ENCODE measurements at places on chromosomes 1 and 21.

GRCh38 chr1:22225858-22226589, 83.1 kb upstream of the WNT4 start:
- DNase-seq = no peak

- DNase-seq = no peak
Measured at GRCh38 chr1:183106166-183106565, 79.9 kb upstream of the LAMC2 start.

DNA sequence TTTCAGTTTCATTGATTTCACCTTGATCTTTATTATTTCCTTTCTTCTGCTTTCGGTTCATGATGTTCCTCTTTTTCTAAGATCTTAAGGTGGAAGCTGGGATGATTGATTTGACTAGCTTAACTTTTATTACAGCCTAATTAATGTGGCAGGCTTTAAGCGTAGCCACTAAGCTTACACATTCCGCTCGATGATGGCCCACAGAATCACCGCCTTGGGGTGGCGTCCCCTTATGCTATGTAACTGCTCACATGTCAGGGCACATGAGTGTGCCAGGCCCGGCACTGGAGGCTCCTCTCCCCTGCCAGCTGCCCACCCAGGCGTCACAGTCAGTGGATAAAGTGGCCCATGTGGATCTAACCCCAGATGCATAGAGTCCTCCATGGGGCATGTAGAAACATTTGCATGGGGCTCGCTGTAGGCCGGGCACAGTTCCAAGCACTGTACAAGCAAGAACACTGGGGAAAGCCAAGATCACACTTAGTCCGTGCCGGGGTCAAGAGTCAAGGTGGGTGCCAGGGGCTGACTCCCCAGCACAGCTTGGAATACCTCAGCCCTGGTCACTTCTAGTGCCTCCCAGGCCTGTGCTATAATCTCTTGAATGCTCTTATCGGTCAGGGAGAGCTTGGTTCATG, 41.7 kb downstream of the PKNOX1 start:
- no peak for DNase-seq

- DNase-seq = no peak
Measured at GRCh38 chr1:185309566-185309965, 7.5 kb downstream of the IVNS1ABP start.

DNA sequence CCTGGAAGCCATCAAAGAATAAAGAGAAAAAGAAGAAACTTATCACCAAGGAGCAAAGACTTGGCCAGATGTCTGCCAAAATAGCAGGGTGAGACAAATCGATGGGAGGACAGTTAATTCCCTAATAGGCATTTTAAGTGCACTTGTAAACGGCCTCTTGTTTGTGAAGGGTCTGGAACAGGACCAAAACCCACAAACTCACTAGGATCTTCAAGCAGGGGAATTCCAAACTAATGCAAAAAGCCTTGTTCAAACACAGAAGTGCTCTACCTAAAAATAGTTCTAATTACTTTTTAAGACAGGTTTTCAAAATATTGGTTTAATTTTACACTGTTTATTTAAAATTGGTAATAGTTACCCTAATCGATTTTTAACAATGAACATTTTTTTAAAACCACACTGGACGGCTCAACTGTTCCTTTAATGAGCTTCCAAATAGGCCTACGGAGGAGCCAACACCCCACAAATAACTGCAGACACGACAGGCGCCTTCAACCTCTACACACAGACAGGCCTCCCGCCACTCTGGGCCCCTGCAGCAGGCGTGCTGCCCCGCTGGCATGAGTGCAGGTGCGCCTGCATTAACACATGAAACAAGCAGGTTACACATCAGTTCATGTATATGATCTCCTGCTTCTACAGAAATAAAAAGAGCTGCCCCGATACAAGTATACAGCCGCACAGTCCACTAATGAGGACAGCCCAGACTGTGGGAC, 15.8 kb downstream of the UBE2G2 start:
- DNase-seq = no peak

DNA sequence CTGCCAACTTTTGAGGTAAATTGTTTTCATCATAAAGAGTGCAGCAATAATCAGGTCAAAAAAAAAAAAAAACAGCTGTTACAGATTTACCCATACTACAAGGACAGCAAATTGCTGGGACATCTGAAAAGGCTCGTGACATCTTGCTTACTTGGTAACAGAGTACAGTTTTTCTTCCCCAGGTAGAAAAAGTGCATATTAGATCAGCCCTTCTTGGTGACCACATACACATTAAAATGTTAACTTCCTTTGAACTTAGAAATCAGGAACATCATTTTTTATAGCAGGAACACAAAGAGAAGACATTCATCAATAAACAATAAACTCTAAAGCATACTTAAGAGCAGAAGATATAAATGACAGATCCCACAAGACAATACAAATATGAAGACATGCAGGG, 16.1 kb downstream of the TP53BP2 start:
- no peak for DNase-seq

DNA sequence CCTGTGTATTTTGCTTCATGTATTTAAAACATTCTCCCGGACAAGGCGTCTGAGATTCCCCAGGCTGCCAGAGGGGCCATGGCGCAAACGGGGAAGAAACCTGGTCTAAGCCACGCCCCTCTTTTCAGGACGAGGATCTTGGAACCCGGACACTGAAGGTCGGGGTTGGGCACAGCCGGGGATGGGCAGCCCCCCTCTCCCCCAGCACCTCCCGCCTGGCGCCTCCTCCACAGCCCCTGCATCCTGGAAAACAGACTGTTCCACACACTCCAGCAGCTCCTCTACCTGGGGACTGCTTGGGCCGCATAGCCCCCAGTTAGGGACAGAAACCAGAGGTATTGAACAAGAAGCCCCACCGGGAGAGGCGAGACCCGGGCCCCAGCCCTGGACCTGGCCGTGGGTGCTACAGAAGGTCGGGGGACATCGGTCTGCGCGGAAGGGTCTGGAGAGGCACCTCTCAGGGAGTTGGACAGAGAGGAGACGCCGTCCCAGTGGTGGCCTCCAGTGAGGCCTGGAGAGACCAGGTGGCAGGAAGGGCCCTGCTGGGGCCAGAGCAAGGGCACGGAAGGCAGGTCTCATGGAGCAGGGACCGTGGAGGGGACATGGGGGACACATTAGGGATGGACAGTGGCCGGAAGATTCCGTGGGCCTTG, 5.4 kb downstream of the TP73 start:
- DNase-seq = no peak

DNA sequence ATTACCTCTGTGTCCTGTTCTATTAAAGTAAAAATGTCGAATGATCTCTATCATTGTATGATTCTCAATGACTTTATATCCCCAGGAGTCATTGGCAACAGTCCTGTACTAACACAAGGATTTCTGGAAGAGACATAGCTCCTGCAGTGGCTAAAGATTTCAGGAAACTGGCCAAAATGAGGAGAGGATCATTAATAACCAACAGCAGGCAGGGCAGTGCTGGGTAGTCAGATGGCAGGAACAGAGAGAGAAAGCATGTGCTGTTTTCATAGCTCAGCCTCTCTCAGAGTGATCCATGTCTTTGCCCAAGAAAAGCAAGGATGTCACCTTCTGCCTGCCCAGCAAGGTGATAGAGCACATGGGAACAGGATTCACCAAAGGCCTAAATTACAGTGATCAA, 604.7 kb upstream of the PLXNA2 start:
- no peak for DNase-seq

DNA sequence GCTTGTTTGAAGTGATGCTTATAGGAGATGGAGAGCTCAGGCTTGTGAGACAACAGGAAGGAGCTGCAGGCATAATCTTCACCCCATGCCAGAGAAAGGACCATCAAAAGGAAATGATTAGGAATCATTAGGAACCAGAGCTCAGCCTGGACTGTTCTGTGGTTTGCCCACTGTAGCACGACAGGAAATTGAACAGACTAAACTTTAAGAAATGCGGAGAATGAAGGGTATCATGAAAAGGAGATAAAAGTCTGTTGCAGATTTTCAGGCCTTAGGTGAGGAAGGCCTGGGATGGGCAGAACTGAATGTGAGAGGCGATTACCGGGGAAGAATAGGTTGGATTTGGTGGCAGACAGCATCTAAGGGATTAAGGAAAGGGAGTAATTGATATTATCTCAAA, 292.0 kb upstream of the PLXNA2 start:
- no peak for DNase-seq

DNA sequence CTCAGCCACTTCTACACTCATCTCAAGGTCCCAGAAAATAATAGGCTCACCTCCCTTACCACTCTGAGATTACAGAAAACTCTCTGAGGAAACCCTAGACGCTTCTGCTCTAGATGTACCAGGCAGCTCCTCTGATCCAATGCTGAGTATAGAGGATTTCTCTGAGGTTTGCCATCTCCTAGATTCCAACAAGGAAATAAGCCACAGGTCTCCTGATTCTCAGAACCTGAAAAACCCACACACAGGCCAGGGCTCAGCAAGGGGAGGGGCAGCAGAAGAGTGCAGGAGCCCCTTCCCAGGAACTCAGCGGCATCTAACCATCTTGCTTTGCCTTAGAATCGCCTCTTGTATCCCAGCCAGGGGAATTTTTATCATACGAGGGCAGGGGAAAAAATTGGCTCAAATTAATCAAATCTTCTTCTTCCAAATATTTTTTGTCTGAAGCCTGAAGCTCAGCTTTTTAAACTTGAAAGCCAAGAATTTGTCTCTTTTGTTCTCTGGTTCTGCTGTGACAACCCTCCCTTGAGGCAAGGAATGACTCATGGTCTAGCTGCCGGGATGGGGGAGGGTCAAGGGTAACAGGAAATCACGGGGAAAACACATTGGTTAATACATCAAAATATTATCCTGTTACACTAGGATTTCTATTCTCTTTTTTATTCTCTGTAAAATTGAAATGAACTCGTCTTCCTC, 30.8 kb downstream of the GORAB start:
- peak; percentile 7 for DNase-seq

DNA sequence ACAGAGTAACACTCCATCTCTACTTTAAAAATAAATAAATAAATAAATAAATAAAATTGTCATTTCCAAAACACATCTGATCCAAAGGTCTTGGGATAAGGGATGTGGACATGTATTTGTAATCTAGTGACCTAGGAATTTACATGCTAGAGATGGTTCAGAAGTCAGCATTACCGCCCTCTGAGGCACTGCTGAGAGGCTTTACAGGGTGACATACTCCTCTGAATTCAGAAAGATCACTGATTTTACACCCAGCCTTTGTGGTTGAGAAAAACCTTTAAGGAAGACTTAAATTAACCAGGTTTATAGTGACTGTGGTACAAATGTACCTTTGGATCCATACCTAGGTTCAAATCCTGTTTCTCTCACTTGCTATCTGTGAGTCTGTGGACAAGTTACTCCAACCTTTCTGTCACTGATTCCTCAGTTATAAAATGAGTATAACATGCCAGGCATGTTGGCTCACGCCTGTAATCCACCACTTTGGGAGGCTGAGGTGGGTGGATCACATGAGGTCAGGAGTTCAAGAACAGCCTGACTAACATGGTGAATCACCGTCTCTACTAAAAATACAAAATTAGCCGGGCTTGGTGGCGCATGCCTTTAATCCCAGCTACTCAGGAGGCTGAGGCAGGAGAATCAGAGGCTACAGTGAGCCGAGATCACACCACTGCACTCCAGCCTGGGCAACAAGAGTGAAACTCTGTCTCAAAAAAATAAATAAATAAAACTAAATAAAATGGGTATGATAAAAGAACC, 20.1 kb downstream of the OSBPL9 start:
- no peak for DNase-seq

DNA sequence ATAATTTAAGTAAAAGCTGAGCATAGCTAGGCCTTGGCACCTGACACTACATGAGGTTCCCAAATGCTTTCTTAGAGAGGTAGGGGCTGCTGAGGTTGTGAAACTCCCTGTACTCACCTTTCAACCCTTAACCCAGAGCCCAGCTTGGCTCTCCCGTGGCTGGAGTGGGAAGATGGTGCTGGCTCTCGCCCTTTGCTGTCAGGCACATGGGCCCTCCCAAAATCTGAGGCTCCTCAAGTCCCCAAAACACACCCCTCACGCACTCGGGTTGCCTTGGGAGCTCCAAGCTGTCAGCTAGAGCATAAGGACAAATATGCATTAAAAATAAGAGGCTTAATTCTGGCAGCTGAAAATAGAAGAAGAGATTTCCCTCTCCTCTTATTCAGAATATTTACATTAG, 46.7 kb upstream of the PLPPR4 start:
- DNase-seq = no peak

DNA sequence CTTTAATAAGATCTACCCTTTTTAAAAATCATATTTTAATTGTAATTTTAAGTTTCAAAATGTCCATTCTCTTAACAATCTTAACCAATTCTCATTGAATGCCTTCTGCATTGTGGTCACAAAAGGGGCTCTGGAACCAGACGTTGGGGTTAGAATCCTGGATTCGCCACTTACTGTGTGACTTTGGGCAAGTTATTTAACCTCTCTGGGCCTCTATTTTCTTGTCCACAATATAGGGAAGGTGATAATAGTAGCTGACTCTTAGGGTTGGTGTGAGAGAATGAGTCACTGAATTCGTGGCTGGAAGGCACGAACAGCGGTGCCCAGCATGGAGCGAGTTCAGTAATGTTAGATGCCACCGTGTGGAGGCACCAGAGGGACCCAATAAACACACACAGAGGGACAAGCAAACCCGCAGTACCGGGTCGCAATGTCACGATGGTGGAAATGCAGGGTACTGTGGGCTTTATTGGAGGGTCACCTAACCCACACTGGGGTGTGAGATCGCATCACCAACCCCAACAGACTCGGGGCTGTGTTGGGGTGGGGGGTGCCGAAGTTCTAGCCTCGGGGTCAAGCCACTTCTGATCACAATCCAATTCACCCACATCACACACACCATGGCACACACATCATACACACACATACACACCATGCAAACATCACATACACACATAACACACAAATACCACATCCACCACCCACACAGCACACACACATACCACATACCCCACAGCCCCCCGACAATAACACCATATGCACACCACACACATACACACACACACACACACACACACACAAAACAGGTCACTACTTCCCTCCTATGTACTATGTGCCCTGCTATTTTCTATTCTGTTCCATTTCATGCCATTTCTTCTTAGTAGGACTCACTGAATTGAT, 27.0 kb upstream of the IFNAR2 start:
- DNase-seq = no peak

- no peak for DNase-seq
Measured at GRCh38 chr1:151518431-151518830, 7.2 kb downstream of the CGN start.

- DNase-seq = no peak
Measured at GRCh38 chr1:204042516-204042915, 30.4 kb upstream of the SOX13 start.

GRCh38 chr1:113415310-113416070, 25.2 kb downstream of the MAGI3 start:
- DNase-seq = no peak

DNA sequence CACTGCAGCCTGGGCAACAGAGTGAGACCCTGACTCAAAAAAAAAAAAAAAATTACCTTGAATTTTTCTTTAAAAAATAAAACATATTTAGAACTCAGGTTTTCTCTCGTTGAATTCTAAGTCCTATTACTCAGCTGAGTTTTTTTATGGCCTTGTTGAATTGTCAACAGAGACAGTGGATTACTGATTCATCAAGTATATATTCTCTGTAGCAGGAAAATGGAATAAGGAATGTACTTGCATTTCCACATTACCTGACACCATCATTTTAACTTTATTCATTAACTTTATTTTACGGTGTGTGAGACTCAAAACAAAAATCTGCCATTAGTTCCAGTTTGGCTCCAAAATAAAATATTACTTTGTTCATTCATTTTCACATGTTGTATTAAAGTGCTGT, 53.8 kb upstream of the APP start:
- DNase-seq = no peak

- DNase-seq = no peak
Measured at GRCh38 chr1:68046885-68047658, 3.4 kb downstream of the DIRAS3 start.
